Renal pelvis (tissue), 12 donors: ENCODE measurements at places on chromosomes 12 and 14. TPM values are rescaled to one million over a fixed set of nuclear protein-coding genes. Genes with fewer than 3 reads are reported as not detected.

DNA sequence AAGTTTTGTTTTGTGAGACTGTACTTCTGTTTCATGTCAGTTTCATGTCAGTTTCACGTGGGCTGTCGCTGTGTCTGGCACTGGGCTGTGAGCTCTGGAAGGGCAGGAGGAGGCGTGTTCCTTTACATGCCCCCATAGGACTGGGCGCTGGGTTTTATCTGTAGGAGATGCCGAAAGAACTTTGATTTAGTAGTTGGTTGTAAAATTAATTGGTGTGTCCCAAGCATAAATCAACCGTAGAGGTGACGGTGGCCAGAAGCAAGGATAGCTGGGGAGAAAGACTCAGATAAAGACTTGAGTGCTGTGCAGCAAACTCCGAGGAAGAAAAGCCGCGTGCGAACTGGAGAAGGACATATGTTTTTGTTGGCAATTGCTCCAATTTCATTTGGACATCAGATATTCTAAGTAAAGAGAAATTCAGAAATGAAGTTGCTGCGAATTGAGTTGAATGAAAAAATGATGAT is 182.5 kb downstream of the VRK1 start:
- peak; percentile 79 for DNase-seq

DNA sequence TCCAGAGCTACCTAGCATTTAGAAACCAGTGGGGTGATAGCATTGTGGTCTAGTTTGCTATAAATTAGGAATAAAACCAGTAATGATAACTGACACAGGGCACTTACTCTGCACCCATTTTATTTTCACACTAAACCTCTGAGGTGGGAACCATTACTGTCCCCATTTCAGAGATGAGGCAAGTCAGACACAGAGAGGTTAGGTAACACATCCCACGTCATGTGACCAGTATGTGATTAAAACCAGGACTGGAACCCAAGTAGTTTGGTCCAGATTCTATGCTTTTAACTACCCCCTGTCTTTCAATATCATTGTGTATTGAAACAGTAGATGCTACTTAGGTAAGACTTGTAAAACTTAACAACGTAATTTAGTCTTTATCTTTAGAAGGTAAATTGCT is 110.2 kb downstream of the PLXNC1 start:
- no peak for DNase-seq

GRCh38 chr12:10610188-10610587 is 3.2 kb downstream of the MAGOHB start:
- DNase-seq: no peak

GRCh38 chr14:40386433-40386832 is 954.2 kb upstream of the FBXO33 start:
- DNase-seq: no peak

DNA sequence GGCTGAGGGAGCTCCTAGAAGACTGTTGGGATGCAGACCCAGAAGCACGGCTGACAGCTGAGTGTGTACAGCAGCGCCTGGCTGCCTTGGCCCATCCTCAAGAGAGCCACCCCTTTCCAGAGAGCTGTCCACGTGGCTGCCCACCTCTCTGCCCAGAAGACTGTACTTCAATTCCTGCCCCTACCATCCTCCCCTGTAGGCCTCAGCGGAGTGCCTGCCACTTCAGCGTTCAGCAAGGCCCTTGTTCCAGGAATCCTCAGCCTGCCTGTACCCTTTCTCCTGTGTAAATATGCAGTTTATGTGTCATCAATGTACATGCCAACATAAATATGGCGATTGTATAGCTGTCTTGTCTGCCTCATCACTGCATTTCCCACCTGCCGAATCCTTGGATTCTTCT is 7.5 kb downstream of the AMHR2 start:
- no peak for DNase-seq

- no peak for DNase-seq
These were observed 66.3 kb downstream of the E2F7 start for GRCh38 chr12:76998908-76999556.

- no peak for DNase-seq
These were observed 622.9 kb downstream of the RPS29 start for GRCh38 chr14:48963231-48963790.

Gene RDH5
- polyA plus RNA-seq: 22.2 TPM

DNA sequence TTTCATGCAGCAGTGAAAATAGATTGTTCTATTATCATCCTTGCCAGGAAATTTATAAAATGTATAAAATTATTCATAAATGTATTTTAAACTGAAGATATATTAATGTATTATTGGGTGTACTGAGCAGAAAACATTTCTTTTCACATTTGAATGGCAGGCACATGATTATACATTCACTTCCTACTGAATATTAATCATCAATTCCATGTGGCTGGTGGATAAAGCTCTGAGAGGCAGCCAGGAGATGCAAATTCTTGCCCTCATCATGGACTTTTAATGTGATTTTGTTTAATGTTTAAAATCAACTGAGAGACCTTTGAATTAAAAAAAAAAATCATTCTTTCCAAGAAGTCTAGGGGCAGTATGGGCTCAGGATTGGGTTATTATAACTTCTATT is 40.8 kb downstream of the ANO6 start:
- no peak for DNase-seq

Gene TMEM116
- 29.3 TPM for polyA plus RNA-seq

GRCh38 chr14:23704890-23705289 is 68.7 kb downstream of the DHRS2 start:
- no peak for DNase-seq

Gene PLEKHG7
- polyA plus RNA-seq: 0.60 TPM

Gene NFE2
- 2.3 TPM for polyA plus RNA-seq

DNA sequence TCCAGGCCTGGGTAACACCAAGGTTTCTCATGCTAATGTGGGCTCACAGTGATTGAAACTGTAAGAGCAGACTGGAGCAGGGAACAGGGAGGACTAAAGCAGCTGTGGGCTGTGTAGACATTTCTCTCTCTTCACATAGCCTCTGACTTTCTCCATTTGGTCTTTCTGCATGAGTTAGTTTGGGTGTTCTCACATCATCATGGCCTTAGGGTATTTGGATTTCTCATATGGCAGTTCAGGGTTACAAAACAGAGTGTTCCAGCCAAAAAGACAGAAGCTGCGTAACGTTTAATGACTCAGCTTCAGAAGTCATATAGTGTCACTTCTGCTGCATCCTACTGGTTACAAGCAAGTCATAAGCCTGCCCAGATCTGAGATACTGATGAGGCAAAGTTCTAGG is 52.0 kb upstream of the OSBPL8 start:
- no peak for DNase-seq

Gene TRPV4
- polyA plus RNA-seq: 14.7 TPM

Gene CLEC9A
- not detected for polyA plus RNA-seq

DNA sequence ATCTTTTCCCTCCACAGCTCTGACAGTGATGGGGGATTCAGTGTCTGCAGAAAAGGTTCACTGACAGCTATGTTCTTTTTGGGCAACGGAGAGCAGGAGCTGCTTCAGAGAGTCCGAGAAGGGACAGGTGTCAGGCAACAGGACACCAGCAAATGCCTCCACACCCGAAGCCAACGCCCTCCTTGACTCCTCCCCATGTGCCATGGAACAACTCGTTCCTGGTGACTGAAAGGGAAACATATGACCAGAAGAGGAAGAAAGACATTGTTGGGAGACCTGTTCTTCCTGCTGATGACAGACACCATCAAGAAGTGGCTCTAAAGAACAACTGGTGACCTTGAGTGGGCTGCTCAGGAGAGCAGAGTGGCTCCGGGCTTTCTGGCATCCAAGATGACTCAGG is 172.3 kb upstream of the NOS1 start:
- no peak for DNase-seq

Gene PTGDR
- 0.87 TPM for polyA plus RNA-seq

Gene TMEM121
- polyA plus RNA-seq: 5.4 TPM

DNA sequence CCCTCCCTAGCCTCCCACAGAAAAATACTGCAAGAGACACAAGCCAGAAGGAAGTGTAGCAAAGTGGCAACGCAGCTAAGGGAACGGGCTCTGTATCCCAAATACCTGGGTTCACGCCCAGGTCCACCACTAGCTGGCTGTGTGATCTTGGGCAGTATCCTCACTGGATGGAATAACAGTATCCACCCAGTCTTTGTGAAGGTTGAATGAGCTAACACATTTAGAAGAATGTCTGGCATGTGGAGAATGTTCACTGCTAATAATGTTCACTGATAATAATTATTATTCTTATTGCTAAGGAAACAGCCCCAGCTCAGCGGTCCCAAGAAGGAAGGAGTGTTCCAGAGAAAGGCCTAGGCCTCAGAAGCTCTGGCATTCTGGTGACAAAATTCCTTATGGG is 70.9 kb downstream of the VWF start:
- DNase-seq: no peak
